Memory B cell (primary cell): ENCODE measurements at places on chromosomes 5 and 9.

DNA sequence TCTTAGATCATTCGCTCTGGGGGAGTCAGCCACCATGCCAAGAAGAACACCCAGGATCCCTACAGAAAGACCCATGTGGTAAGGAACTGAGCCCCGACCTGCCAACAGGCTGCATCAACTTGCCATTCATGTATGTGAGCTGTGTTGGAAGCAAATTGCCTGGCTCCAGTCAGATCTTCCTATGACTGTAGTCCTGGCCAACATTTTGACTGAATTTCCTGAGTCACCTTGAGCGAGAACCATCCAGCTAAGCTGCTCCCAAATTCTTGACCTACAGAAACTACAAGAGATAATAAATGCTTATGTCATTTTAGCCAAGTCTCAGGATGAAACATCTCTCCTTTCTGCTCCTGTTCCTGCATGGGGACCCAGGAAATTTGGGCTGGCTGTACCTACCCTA is 40.0 kb upstream of the SLC44A1 start:
- no peaks in the 10 kb centered on the region for H3K4me1 ChIP-seq
- H3K36me3 ChIP-seq: peaks cover 1% of the 10 kb centered on the region
- peaks cover 3% of the 10 kb centered on the region for H3K27me3 ChIP-seq
- no peak overlapping the region for H3K27ac ChIP-seq
- no peak for DNase-seq

- peaks cover 1% of the 10 kb centered on the region for H3K27me3 ChIP-seq
- no peaks in the 10 kb centered on the region for H3K36me3 ChIP-seq
- H3K4me3 ChIP-seq: no peak overlapping the region
- no peaks in the 10 kb centered on the region for H3K4me1 ChIP-seq
Measured at GRCh38 chr9:14823800-14824199, 86.4 kb downstream of the FREM1 start.

- no peak overlapping the region for H3K27ac ChIP-seq
- peaks cover 30% of the 10 kb centered on the region for H3K27me3 ChIP-seq
- peaks cover 4% of the 10 kb centered on the region for H3K4me1 ChIP-seq
- no peak overlapping the region for H3K4me3 ChIP-seq
- no peak for DNase-seq
- no peaks in the 10 kb centered on the region for H3K36me3 ChIP-seq
Measured at GRCh38 chr5:52987711-52988331, 1.3 kb upstream of the ITGA2 start.

GRCh38 chr5:53446908-53447307 is 33.5 kb upstream of the FST start:
- no peak overlapping the region for H3K4me3 ChIP-seq
- no peaks in the 10 kb centered on the region for H3K36me3 ChIP-seq
- no peaks in the 10 kb centered on the region for H3K4me1 ChIP-seq
- DNase-seq: no peak

DNA sequence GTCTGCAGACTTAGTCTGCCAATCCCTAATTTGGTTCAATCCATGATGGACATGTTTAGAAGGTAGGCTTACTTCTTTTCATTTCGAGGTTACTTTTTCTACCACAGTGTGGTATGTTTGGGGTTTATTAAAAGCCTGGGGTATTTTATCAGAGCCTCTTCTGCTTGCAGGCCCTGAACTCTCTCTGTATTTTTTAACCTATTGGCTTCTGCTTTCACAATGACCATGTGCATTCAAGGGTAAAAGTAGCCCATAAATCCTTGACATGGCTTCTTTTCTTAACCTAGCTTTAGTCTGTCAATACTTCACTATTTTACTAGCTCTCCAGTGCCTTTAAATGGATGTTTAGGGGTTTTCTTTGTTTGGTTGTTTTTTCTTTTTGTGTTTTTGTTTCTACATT is 286.6 kb downstream of the FER start:
- H3K4me3 ChIP-seq: no peak overlapping the region
- no peak overlapping the region for H3K27ac ChIP-seq
- peaks cover 10% of the 10 kb centered on the region for H3K36me3 ChIP-seq
- DNase-seq: no peak
